ENCODE measurements at places on chromosomes 13 and 19. TPM values are rescaled to one million over a fixed set of nuclear protein-coding genes. Genes with fewer than 3 reads are reported as not detected.

The TLE5 gene
- 186 TPM for total RNA-seq

The ZNF837 gene
- 0.34 TPM for total RNA-seq

The TYROBP gene
- not detected for total RNA-seq

The ADGRE3 gene
- total RNA-seq, result not detected

The CGB8 gene
- total RNA-seq, result 21.3 TPM

The RINL gene
- 1.0 TPM for total RNA-seq

The KLK12 gene
- not detected for total RNA-seq

DNA sequence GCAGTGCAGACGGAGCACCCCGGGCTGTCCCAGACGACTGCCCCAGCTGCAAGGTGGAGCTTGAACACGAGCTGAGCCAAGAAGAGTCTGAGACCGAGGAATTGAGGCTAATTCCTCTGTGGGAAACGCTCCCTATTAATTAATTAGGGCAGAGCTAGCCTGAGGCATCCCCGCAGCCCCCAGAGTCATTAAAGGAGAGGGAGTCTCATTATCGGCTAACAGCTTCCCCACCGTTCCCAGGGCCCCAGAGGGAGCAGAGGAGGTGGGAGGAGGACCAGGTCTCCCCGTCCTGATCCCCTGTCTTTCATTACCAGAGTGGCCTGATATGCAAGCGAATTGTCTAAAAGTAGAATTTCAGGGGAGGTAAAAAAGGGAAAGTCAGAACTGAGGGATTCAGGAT is 13.1 kb upstream of the SLC1A6 start:
- DNase-seq, result no peak

GRCh38 chr19:44202470-44202869 is 9.9 kb upstream of the ZNF227 start:
- peak; percentile 57 for DNase-seq

DNA sequence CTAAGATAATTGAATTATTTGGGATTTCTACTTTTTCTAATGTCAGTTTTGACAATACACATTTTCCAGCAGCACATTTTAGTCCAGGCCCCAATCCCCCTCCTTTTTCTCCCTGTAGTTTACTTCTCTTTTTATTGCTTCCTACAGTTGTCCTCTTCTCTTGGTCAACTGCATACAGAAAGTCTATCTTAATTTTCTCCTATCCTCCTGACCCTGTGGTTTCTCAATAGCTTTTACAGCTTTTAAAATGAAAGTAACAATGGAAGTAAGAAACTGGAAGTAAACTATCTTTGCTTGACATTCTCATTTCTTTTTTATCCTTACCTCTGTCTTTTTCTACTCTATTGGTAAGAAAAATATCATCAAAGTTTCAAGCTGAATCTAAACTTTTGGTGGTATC is 106.5 kb upstream of the OXGR1 start:
- DNase-seq, result no peak

- no peak for DNase-seq
These were observed 73.4 kb upstream of the TRPC4 start for GRCh38 chr13:37942929-37943328.

DNA sequence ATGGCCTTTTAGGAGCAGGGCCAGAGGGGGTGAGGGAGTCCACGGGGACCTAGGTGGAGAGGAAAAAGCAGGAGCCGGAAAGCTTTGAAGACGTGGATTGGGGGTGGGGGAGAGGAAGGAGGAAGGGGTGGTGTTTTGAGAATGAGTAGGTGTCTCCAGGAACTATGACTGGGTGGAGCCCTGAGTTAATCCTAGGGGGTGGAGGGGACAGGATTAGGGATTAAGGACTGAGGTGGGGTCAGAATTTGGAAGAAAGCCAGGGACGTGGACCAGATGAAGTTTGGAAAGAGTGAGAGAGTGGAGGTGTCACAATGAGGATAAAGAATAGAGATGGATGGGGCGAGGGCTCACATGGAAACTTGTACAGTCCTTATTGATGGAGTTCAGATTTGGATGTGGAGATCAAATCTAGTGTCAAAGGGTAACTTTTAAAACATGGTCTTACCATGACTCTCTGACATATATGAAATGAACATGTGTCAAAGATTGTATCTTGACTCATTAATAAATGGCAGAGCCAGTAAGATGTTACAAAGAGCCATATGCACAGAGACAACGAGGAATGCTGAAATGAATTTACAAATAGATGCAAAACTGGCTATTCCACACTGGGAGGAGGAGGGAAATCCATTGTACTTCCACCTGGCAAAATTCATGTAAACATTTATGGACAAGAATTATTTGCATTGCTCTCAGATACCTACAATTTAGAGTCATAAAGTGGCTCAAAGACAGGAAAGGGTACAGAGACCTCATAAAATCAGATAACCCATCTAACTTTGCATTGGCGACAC is 1.7 kb upstream of the KLK13 start:
- no peak for DNase-seq

- DNase-seq, result no peak
These were observed 64.5 kb downstream of the INSR start for GRCh38 chr19:7229735-7230134.

DNA sequence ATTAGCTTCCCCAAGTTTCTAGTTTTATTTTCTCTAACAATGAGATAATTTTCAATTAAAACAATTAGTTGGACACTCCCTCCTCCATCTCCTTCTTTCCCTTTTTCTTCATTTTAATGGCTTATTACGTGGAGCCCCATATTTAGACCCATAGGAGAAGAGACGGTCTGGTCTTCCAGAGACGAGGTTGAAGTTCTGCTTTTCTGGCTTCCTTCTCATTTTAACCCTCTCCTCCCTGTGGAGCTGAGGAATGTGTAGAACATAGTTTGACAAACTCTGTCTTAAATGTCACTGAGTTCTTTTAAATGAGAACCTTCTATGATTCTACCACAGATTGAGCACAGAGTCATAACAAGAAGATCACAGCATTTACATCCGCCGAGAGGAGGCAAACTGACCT is 86.8 kb downstream of the EDNRB start:
- no peak for DNase-seq

DNA sequence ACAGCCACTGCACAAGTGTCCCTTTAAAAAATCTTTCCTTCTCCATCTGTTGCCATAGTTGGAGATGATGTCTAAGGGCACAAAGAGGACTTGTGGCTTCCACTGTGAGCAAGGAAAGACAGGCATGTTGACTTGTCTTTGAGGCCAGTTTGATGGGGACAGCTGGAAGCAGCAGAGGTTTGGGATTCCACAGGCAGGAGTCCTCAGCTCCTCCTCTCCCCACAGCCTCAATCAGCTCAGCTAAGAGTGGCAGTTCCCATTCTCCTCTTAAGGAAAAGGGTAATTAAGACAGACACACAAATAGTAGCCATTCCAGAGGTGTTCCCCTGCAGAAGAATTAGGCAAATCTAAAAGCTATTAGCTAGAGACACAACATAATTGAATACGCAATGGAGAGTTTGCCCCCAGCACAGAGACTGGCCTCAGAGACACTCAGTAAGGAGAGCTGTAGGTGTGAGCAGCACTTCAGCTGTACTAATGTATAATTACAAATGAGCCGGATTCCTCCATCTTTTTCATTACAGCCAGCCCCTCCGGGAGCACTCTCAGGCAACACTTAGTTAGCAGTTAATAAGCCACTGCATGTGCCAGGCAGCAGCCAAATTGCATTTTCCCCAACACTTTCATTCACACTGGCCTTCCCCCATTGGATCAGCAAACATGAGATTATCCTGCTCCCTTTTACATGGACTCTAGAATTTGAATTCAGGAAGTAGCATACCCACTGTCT is 434.0 kb downstream of the FOXO1 start:
- DNase-seq, result no peak

GRCh38 chr19:24040621-24041020 is 46.4 kb upstream of the ZNF254 start:
- DNase-seq, result no peak

DNA sequence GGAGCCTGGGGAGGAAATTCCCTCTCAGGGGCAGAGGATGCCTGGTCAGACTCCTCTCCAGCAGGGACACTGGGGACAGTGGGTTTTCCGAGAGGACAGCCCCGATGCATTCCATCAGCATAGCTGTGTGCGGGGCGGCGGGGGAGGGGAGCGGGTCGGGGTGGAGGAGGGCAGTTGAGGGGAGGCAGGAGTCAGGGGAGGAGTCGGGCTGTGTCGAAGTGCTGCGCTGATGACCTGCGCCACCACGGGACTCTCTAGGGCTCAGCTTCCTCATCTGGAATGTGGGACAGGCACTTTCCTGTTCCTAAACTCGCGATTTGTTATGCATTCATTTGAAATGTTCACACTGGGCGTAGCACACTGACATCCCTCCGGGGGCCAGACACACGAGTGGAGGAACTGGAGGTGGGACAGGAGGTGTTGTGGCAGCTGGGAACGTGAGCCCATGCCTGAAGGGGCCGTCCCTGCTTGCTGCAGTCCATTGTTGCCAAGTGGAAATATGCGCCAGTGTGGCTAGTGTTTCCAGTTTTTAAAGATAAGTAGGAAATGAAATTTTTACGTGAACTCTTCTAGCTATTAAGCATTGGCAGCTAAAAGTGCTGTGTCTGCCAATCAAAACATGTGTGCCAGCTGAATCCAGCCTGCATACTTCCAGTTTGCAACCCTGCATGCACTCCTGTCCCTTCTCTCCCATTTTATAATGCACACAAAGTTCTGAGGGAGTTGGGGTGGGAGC is 43.3 kb downstream of the FLT1 start:
- DNase-seq, result no peak

DNA sequence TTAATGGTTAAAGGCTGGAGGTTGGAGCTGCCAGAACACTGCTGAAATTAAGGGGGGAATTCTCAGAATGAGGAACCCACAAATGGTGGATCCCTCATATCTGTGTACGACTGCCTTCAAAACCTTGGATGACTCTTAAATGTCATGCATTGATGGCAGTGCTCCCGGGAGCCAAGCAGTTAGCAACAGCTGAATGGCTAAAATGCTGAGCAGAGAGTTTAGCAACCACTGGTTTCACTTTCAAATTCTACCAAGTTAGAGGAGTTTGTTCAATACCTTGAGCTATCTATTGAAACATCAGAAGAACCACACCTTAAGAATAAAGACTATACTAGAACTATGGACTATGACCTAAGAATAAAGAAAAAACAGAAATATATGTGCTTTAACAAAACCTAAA is 41.4 kb downstream of the UQCRFS1 start:
- DNase-seq, result no peak

DNA sequence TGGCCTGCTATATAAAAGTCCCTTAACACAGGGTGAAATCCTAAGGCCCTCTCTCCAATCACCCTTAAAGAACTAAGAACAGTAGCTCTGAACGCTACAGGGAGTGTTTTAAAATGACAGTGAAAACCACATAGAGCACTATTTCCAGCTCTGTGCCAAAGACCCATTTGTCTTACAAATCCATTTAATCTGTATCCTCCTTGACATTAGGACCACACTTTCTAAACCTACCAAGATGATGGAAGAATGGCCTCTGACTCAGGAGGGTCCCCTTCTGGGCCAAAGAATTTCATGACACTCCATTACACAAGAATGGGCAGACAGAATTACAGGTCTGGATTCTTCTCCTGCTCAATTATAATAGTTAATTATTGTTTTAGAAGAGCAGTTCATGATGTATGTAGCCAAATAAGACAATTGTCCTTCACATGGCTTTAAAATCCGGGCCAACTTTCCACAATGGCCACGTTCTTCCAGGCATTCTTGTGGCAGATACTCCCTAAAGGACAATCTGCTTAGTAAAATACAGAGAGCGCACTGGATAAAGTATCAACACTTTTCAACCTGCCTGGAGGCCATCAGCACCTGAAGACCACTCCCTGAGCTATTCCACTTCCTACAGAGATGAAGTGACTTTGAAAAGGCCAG is 61.0 kb downstream of the STK24 start:
- DNase-seq, result no peak

- DNase-seq, result no peak
These were observed 20.3 kb downstream of the OPA3 start for GRCh38 chr19:45564131-45564780.

Data from M059J (cell line).